NCI-H524 treated with DMSO at 0.1 percent for 48 hours (cell line): ENCODE measurements at places on chromosomes 11 and 22.

DNA sequence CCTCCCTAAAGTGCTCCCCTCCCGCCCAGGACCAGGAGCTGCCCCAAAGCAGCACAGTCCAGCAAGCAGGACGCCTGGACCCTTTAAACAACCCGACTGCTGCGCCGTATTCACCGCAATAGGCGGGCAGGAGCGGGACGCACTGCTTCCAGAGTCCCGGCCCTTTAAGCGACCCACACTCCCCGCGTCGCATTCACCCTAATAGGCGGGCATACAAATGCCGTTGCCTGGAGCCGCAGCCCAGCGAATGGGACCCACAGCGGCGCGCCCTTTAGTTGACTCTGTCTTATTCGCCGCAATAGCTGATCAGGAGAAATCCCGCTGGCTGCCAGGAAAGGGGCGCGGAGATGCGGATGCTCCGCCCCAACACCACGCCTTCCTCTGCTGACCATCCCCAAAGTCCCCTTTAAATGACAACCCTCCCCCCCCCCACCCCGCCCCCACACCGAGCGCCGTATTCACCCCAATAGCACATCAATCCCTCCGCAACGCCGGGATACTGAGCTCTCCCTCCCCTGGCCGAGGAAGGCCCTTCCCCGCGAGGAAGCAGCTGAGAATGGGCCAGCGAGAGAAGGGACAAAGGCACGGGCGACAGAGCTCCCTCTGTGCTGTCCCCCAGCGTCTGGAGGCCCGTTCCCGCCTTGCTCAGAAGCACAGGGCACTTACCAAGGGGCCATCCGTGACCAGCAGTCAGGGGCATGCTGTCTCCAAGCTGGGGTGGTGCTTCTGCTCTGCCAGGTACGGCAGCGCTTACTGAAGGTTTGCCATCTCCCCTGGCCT, 4.7 kb downstream of the OSBPL5 start:
- DNase-seq: peak; percentile 19

DNA sequence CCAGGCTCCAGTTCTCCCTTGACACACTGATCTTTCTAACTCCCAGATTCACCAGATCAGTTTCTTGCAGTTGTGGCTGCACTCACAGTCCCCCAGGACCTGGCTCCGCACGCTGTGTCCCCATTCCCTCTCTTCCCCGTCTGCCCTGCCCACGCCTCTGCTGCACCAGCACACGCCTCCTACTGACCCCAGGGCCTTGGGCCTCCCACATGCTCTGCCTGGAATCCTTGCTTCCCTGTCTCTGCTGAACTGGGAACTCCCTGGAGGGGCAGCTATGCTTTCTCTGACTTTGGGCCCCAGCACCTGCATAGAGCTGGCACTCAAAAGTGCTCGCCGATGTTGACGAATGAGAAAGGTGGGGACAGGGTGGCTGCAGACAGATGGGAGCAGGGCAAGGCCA, 68.9 kb downstream of the MYO7A start:
- no peak for DNase-seq

DNA sequence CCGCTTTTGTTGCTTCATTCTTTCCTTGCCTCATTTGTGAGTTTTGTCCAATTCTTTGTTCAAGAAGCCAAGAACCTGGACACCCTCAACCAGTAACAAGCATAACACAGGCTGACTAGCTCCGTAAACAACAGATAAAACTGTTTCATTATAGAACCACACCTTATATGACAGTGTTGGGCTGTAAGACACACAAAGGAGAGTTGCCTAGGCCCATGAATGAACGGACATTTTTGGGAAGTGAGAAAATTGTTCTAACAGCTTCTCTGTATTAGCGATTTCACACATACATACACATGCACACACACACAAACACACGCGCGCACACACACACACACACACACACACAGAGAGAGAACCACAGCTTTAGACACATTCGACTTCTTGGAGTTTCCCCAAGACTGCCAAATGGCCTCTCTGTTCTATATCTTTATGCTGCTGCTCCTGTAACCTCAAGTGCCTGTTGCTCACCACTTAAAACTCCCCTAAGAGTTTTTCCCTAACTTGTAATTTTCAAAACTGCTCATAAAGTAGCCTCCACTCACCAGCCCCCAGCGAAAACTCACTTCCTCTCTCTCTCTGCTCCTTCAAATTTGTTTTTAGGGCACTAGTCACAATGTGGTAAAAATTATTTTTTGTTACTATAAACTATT, 35.9 kb downstream of the CTSC start:
- no peak for DNase-seq

DNA sequence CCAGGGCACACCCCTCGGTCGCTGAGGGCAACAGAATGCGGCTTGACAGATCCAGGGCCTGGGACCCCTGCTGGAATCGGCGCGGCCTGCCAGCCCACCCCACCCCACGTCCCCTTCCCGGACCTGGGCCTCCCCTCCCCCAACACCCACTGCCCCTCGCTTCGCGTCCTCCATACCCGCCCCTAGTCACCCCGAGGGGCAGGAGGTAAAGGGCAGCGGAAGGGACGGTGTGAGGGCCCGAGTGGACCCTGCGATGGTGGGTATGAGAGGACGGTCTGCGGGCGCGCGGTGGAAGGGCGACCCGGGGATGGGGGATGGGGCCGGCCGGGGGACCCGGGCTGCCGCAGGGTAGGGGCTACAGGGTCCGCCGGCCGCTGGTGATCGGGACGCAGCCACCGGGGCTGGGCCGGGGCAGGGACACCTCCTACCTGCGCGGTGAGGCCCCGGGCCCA, 311 bp downstream of the APBB1 start:
- DNase-seq: no peak

- DNase-seq: no peak
These were observed 68.0 kb upstream of the PRDM11 start for GRCh38 chr11:45078236-45079074.

DNA sequence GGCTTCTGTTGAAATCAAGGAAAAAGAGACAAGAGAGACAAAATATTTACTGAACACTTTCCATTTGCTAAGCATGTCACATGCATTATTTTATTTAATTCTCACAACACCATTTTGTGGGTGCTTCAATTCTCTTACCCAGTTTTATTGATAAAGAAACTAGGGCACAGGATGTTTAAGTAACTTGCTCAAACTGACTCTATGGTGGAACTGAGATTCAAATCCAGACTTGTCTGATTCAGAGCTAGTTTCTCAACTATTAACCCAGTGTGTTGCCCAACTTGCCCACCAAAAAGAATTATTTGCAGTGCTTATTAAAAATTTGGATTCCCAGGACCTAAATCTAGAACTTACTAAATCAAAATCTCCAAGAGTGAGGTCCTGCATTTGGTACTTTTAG, 21.5 kb upstream of the MSANTD4 start:
- DNase-seq: no peak

DNA sequence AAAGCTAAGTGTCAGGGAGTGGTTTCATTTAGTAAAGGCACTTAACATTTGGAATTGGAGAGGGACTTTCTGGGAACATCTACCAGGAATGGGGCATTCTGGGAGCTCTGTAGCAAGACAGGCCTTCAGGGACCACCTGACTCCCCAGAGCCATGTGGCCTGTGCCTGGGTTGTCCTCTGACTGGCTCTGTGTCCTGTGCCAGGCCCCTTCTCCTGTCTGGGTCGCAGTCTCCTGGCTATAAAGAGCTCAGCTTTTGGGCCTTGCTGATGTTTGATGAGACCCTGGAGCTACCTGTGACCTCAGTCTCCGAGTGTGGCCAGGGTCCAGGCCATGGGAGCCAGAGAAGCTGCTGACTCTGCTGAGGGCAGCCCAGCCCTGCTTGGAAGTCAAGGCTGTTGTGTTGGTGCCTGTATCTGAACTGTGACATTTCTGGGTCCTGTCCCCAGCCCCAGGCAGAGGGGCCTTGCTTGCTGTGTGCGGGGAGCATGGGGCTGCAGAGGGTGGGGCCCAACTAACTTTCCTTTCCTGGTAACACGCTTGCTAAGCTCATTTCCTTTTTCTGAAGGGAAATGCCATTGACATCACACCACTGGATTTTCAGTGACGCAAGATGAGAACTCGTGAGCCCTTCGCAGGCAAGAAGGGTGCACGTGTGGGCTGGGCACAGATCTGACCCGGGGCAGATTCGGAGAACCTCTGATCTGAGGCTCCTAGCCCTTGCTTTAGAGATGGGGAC, 41.3 kb downstream of the LRRC32 start:
- DNase-seq: no peak

DNA sequence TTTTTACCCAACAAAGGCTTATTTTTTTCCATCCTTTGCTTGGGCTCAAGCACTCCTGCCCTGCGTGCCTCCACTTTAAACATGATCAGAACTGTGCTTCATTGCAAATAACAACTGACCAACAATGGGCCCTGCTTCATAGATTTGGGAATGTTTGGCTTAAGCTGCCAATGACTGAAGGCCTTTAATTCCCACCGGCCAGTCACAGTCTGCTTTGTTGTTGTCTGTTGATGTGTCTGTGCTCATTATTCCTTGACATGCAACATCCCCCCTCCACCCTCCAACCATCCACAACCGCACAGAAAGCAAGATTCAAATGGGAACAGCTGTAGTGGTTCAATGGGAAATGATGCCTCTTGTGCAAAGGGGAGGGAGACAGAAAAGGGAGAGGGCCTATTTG, 23.0 kb downstream of the PAX6 start:
- DNase-seq: no peak

GRCh38 chr22:35335468-35335867, 35.8 kb downstream of the TOM1 start:
- DNase-seq: no peak

DNA sequence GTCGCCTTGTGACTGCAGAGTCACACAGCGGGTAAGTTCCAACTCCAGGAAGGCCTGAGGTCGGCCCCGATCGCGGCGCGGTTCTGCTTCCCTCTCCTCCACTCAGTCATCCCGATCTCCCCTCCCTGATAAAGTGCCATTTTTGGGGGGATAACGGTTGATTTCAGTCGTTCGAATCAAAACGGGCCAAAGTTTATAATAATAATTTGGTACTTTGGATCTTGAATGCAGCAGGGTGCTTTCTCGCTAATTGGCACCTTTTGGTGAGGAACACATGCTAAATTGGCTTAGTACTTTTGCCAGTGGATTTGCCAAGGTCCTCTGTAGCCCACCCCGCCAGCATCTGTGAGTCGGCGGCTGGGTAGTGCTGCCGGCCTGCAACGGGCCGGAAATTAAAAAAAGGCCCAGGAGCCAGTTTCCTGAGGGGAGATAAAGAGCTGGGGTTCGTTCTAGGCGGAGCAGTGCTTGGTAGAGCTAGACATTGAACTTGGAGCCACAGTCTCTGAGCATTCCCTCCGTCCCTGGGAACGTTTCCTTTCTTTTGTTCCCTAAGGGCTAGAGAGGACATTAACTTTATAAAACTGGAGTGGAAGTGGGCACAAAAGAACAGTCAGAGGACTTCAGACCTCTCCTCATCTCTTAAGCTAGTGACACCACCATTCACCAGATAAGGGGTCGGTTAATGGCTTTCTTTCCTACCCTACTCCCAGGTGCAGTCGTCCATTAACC, 997 bp downstream of the UBE2L3 start:
- DNase-seq: no peak

DNA sequence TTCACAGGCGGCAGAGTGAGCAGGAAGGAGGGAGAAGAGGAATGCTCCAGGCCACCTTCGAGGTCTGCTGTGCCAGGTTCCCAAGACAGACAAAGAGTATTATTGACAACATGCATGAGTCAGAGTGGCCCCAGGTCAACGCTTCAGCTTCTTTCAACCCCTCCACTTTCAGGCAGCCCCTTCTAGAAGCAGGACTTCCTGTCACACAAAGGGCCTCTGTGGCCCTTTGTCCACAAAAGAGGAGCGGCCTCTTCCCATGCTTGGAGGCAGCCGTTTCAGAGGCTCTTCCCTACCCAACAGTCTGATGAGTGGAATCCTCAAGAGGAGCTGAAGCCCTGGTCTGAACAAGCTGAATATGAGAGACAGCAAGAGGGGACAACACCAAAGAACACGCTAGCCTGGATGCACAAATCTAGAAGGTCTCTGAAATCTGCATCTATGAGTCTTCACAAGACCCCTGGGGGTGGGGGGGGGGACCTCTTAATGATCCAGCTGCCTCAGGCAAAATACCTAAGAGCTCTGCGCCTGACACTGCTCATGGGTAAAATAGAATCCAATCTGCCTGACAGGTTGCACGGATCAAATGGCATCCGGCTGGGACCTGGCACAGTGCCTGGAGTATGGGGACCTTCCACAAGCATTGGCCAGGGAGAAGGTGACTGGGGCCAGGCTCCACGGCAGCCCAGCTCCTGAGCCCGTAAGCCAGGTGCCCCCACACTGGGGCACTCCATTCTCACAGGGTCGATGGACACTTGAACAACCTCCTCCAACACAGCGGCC, 67.5 kb downstream of the PACSIN2 start:
- DNase-seq: peak; percentile 82

- DNase-seq: no peak
These were observed 12.6 kb upstream of the COX8A start for GRCh38 chr11:63961608-63962412.

DNA sequence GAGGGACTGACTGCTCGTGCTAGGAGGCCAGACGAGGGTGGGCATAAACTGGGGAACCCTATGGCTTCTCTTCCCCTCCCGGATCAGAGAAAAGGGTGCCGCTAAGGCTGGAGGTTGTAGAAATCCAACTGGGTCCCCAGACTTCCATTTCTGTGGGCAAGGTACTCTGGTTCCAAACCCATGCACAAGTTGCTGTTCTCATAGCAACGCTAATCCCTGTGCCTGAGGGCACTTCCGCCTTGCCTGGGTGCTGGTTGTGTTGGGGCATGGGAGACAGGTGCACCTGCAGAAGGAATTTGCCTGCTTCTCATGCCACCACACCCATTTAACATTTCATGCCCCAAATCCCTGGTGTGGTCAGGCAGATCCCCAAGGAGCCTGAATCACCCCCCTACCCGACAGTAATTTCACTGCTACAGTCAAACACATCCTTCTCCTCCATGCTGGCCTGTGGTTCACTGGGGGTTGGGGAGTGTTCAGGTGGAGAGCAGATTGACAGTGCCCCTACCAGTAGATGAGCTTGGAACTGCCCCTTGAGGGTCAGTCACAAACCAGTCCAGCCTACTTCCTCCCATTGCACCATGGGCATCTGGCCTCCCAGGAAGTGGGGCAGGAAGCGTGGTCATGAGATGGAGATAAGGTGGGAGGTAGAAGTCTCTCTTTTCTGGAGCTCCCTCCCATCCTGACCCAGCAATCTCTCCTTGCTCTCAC, 1.2 kb downstream of the C2CD2L start:
- no peak for DNase-seq

GRCh38 chr11:20963596-20963995, 294.2 kb downstream of the NELL1 start:
- no peak for DNase-seq

GRCh38 chr11:23897453-23898286, 599.2 kb upstream of the LUZP2 start:
- DNase-seq: no peak
